ENCODE measurements at places on chromosomes 16 and 17. TPM values are rescaled to one million over a fixed set of nuclear protein-coding genes. Genes with fewer than 3 reads are reported as not detected.
A peak's percentile ranks its signal among the peaks of the same experiment; 100 is the strongest.

Gene LGALS9B
- total RNA-seq = not detected

- DNase-seq = no peak
Observed at GRCh38 chr16:1791256-1791942, 2.1 kb downstream of the IGFALS start.

DNA sequence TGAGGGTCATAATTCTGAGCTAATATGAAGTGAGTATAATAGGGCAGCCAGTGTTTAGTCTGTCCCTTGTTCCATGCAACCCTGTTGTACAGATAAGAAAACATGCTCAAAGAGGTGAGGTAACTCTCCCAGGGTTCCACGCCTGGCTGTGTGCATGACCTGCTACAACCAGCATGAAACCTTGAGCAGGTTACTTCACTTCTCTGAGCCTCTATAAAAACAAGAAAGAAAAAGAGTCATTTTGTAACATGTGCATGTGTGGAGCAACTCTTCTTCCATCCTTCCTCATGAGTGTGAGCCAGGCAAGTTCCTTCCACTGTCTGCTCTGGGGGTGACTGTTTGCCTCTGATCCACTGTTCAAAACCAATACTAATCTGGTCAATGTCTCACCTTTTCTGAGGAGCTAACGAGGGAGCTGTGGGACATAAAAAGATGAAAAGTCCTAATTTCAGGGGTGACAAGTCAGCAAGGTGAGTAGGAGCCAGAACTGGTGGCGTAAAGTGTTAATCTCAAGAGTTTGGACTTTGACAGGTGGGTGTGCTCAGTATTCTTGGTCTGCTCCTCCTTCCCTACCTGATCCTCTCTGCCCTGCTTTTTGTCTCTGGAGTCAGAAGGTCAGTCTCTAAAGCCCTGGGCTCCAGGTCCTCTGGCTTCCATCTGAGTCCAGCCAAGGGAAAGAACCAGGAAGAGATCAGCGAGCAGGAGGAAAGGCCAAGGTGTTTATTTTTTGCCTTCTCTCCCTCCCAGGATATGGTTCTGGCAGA is 21.5 kb downstream of the GFOD2 start:
- no peak for DNase-seq

DNA sequence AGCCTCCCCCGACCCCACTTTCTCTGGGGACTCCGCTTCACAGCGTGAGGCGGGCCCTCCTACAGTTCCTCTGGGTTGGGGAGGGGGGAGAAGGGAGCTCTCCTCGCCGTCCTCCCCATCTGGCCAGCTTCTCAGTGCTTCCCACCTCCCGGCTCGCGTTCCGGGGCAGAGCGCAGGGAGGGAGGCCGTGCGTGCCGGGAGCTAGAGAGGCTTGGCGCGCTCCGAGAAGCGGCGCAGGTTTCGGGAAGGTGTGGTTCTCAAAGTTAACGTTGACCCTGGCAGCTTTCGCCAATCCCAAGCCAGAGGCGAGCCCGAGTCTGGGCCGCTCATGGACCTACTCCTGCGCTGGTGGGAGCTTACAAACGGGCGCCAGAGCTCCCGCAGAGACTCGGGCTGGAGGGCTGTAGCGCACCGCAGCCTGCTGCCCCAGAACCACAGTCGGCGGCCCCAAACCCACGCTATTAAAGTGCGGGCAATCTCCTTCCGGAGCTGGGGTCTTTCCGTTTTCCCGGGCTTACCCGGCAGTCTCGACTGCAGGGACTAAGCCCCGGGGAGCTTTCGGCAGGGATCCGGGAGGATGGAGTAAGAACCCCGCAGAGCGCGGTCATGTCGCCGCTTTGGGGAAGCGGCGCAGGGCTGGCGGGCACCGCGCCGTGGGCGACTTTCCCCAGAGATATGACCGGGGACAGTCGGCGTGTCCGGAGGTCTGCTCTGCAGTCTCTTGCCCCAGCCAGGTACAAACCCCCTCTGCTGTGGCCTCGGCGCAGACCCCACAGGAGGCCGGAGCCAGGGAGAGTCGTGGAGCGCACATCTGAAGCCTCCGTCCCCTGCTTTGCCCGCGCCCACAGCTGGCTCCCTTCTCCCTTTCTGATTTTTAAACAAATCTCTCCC is 787 bp downstream of the CDH11 start:
- DNase-seq = no peak

GRCh38 chr17:63855185-63855584 is 12.7 kb upstream of the SMARCD2 start:
- no peak for DNase-seq

GRCh38 chr16:49473773-49474172 is 100.2 kb downstream of the C16orf78 start:
- no peak for DNase-seq

GRCh38 chr17:2343421-2343820 is 6.1 kb downstream of the SGSM2 start:
- peak; percentile 90 for DNase-seq

GRCh38 chr16:77868478-77868877 is 80.1 kb downstream of the VAT1L start:
- DNase-seq = peak; percentile 38

DNA sequence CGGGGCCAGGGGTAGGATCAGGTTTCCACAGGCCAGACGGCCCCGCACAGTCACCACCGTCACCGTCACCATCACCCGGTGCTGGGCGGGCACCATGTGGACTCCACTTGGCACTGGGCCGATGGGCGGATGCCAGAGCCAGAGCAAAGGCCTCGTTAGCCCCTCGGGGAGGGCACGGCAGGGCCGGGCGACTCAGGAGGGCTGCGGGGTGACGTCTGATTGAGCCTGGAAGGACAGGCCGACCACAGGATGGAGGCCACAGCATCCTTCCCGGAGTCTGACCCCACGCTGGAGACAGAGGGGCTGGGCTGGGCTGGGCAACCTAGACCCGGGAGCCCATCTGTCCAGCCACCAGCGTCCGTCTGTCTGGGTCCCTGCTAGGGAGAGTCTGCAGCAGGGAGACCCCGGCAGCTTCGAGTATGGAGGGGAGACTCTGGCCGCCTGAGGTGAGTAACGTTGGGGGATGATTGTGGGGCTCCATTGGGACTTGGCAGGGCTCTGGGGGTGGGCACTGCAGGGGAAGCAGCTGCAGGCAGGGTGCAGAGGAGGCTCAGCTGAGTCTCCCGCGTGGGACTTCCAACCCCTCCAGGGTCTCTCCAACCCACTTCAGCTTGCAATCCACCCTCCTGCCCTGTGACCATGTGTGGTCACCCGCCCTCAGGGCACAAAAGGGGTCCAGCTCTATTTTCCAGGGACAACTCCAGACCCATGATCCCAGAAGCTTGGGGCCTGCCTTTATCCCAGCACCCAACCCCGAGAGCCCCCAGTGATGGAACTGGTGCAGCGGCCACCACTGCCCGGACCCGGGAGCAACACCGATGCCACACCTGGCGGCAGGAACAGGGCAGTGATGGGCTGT is 22.6 kb downstream of the SLC25A10 start:
- no peak for DNase-seq

Gene DRC3
- total RNA-seq = 0.25 TPM

- DNase-seq = no peak
Observed at GRCh38 chr17:49013311-49014213, 16.4 kb downstream of the IGF2BP1 start.

DNA sequence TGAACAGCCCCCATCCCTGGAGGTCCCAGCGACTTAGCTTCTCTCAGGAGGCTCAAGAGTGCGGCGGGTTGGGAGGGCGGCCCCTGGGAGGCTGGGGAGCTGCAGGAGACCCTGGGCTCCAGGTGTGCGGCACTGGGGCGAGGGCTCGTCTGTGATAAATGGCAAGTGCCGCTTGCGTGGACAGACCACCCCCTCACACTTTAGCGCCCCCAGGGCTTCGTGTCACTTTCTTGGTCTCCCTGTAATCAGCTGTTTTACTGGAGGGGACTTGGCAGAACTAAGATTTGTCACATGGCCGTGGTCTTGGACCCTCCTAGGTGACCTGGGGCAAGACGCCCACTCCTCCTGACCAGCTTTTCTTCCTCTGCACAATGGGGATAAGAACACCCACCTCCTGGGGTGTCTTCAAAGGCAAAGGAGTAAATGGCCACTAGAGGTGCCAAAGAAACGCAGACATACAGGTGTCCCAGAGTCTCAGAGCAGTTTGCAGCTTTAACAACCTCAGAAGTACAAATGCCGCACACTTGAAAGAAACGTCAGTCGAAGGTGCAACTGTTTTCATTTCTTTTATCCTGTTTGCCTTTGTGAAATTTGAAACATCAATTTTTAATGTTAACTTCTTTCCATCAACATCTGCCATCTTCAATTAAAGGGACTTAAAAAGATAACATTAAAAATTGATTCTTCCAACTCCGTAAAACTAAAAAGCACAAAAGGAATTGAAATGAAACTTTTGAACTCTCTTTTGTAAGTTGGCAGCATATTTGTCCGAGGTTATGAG is 946 bp downstream of the OSGIN1 start:
- DNase-seq = peak; percentile 35

Gene KRT28
- not detected for total RNA-seq

Gene CSHL1
- not detected for total RNA-seq

DNA sequence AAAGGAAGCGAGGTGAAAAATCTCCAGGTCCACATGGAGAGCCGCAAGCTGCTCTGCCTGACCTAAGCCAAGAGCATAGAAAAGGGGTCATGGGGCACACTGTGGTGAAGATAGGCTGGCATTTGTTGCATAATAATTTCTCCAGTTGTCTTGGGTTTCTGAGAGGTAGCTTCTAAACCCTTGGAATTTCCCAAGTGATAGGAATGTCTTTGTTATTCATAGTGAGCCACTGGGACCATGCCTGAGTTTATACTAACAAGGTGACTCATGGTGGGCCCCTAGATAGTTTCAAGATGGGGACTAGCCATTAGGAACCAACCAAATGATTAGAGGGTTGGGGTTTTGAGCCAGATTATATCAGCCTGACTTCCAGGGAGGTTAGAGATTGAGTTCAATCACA is 25.6 kb downstream of the SOST start:
- DNase-seq = no peak

- no peak for DNase-seq
Observed at GRCh38 chr16:54548281-54548680, 261.7 kb upstream of the IRX3 start.

Gene CCL13
- not detected for total RNA-seq

Gene RAP1GAP2
- total RNA-seq = 0.50 TPM

GRCh38 chr16:12191102-12191501 is 214.6 kb downstream of the SNX29 start:
- no peak for DNase-seq

DNA sequence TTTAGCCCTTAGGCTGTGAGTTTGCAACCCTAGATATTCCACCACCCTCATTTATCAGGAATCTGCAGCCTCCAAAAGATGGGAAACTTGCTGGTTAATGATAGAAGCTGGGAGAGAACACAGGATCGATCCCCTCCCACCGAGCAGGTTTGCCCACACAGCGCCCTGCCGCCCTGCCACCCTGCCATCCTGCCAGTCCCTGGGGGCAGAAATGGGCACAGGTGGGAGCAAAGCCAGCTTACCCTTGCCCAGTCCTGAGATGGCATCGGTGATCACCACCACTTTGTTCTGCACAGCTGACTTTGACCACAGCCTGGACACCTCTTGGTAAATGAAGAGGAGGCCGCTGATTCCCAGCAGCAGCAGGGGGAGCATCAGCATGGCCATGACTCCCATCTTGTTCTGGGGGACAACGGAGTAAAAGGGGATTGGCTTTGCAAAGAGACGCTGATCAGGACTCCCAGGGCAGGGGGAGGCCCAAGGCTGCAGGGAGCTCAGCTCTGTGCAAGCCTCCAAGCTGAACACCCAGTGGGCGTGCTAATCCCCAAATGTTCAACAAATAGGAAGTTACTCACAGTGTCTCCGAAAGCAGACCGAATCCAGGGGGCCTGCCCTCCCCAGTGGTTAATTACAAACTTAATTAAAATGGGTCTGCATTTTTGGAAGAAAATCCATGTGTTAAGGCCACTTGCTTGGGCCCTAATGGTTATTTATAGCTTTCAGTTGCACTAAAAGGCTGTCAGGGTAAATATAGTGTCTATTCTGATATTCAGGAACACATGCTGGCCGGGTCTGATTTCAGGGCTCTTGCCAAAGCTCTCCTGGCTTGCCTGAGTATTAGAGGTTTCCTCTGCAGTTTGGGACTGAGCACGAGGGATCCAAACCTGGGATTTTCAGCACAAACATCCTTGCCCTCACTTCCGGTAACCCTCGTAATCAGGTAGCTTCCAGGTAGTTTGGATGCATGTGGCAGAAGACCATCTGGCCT is at the start of gene DHRS7C:
Gene DHRS7C, minus strand, starts transcription at position 704 of the 988 bp plus-strand sequence. Its CDS starts 308 bp downstream, at position 396.
- no peak for DNase-seq

Gene SMIM36
- not detected for total RNA-seq

Gene EFCAB5
- 0.81 TPM for total RNA-seq

Gene CLEC18B
- total RNA-seq = not detected

GRCh38 chr16:30510376-30510938 is 15.9 kb downstream of the ZNF768 start:
- DNase-seq = no peak

DNA sequence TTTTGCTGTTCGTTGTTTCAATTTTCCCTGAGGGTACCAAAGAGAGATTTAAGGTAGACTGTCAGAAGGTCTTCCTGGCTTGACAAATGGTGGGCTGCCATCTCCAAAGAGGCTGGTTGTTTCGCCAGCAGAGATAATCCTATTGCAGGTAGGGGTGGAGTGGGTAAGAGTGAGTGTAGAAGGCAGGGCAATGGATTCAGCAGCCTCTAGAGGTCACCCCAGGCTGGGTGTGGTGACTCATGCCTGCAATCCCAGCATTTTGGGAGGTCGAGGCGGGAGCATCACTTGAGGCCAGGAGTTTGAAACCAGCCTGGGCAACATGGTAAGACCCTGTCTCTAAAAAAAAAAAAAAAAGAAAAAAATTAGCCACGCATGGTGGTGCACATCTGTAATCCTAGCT is 34.6 kb downstream of the DCAKD start:
- no peak for DNase-seq

- DNase-seq = no peak
Observed at GRCh38 chr17:81373536-81374160, 21.6 kb upstream of the BAHCC1 start.

GRCh38 chr16:85768199-85768598 is 17.3 kb upstream of the C16orf74 start:
- no peak for DNase-seq

GRCh38 chr17:7740481-7741001 is 23.0 kb downstream of the DNAH2 start:
- no peak for DNase-seq

DNA sequence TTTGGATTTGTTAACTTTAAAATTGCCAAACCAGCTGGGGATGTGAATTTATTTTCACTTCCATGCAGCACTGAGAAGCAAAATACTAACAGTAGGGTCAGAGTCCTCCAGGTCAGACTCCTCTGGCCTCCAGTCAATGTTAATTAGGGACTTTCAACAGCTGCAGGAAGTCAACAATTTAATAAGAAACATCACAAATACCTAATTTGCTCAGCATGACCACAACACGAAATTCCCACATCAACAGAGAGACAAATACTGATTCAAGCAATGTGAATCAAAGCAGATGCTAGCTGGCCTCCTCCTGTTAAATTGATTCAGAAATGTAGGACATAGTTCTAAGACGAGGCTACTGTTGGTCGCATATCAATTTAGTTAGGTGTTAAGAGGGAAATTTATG is 111.7 kb downstream of the ABCA8 start:
- DNase-seq = no peak

GRCh38 chr16:15947983-15948509 is 1.4 kb upstream of the ABCC1 start:
- no peak for DNase-seq

- no peak for DNase-seq
Observed at GRCh38 chr17:18377437-18378204, at the start of gene EVPLL. TSS of gene EVPLL (plus strand) at chr17:18377778. CDS start at chr17:18380938, 3,160 bp downstream.
